ENCODE measurements at places on chromosomes 3 and 15.

DNA sequence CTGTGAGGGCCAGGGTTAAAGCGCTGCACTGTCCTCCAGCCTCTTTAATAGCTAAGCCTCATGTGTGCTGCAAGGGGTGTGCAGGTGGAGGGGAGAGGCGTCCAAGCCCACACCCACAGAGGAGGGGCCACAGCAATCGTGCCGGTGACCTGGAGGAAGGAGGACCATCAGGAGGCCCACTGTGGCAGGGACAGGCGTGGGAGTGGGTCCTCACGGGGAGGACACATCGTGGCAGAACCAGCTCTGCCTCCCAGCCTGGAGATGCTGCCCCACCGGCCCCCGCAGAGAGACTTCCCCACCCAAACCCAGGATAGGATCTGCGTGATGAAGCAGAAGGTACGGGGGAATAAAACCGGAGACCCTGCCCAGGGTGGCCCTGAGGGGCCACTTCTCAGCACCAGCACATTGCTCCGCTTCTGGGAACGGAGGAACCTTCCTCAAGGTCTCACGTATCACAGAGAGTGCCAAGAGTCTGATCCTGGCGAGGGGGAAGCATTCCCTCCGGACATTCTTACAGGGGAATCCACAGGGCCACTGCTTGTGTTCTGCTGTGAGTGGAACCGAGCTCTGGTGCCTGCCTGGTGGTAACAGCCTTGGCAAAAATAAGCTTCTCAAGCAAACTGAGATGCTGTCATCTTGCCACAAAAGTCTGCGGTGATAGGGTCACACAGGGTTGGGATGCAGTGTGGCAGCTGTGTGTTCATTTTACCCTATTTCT, 199.8 kb downstream of the XXYLT1 start:
- no peak for DNase-seq

- DNase-seq = no peak
These were observed 33.5 kb downstream of the NTRK3 start for GRCh38 chr15:88223084-88223483.

DNA sequence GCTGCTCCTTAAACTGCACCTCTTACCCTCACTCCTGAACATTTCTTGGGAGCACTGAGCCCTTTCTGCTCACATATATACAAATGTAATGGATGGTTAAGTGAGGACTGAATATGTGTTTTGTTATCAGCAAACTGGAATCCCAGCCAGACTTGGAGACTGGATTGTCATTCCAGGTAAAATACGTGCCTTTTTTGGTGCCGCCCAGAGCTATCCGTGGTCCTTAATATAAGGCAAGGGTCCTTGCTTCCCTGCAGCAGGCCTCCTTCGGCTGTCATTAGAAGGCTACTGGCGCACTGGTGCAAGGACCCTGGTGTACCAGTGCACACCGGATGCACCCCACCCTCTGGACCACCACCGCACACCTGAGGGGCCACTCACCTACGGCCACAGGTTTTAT, 1.1 kb upstream of the GABRB3 start:
- peak; percentile 60 for DNase-seq

DNA sequence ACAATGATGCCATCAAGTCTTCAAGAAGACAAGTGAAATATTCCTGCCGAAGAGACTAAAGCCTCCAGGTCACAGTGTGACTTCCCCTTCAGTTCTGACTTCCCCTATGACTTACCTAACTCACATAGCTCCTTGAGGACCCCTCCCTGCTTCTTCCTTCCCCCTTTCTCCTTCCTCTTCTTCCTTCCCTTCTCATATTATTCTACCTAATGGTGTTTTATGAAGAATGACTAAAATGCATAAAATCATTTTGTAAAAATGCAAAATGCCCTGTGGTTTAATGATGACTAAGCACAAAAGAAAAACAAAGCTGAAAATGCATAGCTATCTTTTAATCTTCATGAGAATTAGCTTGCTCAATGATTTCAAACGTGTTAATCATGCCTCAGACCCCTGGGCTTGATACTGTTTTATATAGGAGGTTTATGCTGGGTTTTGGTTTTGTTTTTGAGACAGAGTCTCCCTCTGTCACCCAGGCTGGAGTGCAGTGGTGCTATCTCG, 26.1 kb upstream of the TM4SF4 start:
- DNase-seq = no peak

- no peak for DNase-seq
These were observed 618.7 kb downstream of the SI start for GRCh38 chr3:164459521-164460151.

DNA sequence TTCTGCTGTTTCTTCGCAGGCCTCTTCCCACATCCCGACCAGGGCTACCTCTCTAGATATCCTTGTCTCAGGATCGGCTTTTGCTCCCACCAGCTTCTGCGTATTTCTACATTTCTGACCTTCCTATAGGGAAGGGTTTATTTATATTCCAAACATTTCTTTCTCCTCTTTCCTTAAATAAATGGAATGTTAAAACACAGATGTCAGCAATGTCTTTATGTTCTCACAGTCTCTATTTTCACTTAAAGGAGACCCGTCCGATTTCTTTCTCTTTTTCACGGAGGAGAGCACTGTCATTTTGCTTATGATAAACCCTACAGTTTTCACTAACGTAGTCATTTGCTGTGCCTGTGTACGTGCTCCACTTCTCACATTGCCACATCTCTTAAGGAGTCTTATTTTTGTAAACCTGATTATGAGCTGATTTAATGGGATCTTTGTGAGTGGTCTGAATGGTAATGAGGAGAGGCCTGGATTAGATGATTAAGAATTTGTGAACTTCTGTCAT, 630 bp downstream of the KIF15 start:
- no peak for DNase-seq

- DNase-seq = peak; percentile 55
These were observed 501 bp downstream of the DMXL2 start for GRCh38 chr15:51621936-51622603.

DNA sequence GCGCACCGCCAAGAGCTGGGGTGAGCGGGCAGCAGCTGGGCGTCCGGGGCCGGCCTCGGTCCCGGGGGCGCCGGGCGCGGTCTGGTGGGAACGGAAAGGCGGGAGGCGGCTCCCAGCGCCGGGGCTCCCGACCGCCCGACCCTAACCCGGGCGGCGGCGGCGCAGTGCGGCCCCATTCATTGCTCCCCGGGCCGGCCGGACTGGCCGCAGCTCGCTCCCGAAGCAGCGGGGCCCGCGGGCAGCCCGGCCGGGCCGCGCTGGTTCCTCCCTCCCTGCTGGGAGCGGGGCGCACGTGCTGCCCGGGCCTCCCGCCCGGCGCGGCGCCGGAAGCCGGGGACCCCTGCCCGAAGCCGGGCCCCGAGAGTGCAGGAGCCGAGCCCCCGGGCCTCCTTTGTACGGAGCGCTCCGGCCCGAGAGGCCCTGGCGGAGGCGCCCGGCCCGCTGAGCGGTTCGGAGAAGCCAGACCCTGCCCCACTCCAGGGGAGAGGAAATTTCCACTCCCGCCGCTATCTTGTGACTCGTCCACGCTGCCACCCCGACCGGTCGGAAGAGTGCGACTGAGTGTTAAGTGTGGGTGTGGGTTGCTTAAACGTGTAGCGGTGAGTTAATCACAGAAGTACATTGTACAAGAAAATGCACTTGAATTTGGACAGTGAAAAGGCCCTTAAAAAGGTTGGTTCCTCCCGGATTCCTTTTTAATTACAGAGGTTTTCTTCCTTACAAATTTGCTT, 613 bp downstream of the ATP1B3 start:
- DNase-seq = peak; percentile 67

DNA sequence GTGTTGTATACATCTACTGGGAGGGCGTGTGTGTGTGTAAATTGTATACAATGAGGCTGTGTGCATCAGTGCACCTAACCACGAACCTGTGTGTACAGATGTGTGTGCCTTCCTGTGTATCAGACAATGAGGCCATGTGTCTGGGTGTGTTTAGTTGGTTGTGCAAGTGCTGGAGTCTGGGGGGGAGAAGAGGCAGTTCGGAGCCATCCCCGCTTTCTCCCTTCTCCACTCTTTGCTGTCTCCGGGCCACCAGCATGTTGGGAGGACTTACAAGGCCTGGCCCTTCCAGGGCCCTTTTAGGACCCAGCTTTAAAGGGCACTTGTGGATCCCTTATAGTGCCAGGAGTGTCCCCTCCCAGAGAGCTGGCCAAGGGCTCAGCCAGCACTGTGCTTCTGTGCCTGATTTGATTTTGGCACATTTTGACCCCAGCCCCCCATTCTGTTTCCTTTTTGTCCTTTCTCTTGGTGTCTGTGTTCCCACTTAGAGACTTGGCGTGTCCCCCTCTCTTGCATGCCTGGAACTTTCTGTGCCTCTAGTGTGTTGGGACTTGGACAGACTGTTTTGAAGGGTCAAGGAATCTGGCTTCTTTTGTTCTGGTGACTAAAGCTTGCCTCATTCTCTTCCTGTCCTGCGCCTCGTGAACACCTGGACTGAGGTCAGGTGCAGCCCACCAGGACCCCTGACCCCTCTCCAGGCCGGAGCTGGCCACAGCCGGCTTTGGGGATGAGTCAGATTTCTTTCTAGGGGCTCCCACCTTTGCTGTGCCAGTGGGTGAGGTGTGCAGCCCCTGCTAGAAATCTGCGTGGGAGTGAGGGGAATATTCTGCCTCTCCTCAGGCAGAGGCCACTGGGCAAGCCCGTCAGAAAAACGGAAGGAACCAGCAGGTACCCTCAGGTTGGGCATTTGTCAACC, 1.5 kb downstream of the CTDSPL start:
- no peak for DNase-seq

- DNase-seq = no peak
These were observed 1.3 kb upstream of the PPP4R2 start for GRCh38 chr3:72995337-72995736.

GRCh38 chr3:81068546-81068945, 692.9 kb downstream of the GBE1 start:
- no peak for DNase-seq

GRCh38 chr3:99753268-99753975, 64.2 kb upstream of the CMSS1 start:
- peak; percentile 67 for DNase-seq

GRCh38 chr15:91917686-91918360, 64.3 kb downstream of the SLCO3A1 start:
- no peak for DNase-seq

- no peak for DNase-seq
These were observed 25.3 kb upstream of the IL20RB start for GRCh38 chr3:136932523-136932922.

GRCh38 chr3:23991306-23991682, 46.2 kb downstream of the NR1D2 start:
- no peak for DNase-seq

GRCh38 chr15:74464216-74464615, 3.3 kb upstream of the UBL7 start:
- no peak for DNase-seq

DNA sequence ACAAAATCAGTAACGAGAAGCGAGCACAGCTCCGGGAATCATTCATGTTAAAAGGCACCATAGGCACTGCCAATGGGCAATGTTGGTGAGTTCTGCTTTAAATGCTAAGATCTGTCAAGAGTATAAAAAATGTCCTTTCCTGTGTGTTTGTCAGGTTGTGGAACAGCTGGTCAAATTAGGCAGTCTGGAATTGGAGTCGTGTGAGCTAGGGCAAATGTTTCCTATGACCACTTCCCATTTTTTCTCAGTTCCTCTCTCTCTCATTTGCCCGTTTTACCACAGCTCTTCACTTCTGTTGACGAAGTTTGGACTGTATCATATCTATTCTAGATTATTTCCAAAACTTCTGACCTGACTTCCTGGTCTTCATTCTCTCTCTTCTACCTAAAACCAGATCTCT, 60.8 kb upstream of the GOLIM4 start:
- no peak for DNase-seq

DNA sequence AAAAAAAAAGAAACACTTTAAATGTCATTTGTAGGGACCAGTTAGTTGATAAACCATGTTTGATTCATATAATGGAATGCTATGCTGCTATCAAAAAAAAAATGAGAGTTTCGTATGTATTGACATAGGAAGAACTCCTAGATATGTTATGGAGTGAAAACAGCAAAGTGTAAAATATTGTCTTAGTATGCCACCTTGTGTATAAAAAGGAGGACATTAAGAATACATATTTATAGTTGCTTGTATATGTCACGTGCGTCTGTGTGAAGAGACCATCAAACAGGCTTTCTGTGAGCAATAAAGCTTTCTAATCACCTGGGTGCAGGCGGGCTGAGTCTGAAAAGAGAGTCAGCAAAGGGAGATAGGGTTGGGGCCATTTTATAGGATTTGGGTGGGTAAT, 39.5 kb downstream of the KBTBD8 start:
- no peak for DNase-seq

DNA sequence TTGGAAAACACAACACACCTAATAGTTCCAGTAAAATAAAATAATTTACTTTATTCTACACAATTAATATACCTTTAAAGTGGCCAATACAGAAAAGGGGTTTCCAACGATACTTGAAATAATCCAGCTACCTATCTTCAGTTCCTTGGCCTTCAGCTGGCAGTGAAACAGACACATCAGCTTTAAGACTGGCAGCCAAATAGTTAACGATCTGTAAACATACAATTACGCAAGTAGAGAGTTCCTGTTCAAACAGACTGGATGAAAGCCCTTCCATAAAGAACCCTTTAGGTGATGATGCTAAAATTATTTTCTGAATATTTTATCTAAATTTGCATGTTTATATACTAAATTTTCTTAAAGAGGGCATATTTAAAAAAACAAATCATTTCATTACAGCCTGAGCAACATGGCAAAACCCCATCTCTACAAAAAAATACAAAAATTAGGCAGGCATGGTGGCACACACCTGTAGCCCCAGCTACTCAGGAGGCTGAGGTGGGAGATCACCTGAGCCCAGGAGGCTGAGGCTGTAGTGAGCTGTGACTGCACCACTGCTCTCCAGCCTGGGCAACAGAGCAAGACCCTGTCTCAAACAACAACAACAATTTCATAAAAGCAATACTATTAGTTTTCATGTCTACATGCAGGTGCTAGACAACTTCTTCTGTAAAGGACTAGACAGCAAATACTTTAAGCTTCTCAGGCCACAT, 12.9 kb downstream of the DYNC1LI1 start:
- DNase-seq = no peak

GRCh38 chr3:47961815-47962606, 54.2 kb downstream of the MAP4 start:
- peak; percentile 25 for DNase-seq

DNA sequence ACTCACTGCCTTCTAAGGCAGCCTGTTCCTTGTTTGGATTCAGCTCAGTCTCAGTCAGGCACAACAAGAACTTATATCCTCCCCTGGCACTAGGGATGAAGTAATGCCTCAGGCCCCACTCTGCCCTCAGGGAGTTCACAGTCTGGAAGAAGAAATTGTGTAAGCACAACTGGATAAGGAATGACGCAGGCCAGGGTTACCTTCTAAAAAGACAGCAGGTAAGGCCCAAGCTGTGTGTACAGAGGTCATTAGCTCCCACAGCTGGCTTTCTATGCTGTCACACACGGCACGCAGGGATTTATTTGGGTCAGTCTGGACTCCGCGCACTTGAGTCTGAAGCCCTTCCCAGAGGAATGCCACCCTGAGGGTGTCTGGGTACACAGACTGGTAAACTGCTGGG, 82.9 kb downstream of the IQSEC1 start:
- no peak for DNase-seq

GRCh38 chr3:85662462-85662861, 703.7 kb downstream of the CADM2 start:
- no peak for DNase-seq

- no peak for DNase-seq
These were observed 114.2 kb upstream of the UMPS start for GRCh38 chr3:124615896-124616543.

GRCh38 chr3:190886945-190887344, 24.5 kb upstream of the GMNC start:
- DNase-seq = no peak

All from iPS-NIHi11 (cell line).